CD4-positive, alpha-beta T cell treated with Interleukin-15 for 4 hours (primary cell): ENCODE measurements at places on chromosomes 3 and 15.

DNA sequence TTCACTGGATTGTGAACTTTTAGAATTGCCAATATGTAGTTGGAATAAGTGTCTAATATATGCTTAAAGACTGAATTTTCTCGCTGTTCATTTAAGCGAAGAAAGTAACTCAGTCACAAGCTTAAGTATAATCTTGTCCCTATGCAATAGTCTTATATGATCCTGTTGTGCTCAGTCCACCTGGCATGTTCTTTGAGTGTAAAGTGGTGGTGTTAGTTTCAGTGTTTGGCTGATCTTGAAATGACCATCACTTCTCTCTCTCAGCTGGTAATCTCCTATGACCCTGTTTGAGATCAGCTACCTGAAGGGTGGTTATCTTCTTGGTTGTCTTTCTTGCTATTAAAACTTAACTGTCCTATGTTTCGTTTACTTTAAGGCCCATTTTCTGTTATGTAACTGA, 197.5 kb downstream of the PTPRG start:
- DNase-seq = no peak

GRCh38 chr3:145272684-145273083, 888.3 kb downstream of the PLOD2 start:
- DNase-seq = no peak

DNA sequence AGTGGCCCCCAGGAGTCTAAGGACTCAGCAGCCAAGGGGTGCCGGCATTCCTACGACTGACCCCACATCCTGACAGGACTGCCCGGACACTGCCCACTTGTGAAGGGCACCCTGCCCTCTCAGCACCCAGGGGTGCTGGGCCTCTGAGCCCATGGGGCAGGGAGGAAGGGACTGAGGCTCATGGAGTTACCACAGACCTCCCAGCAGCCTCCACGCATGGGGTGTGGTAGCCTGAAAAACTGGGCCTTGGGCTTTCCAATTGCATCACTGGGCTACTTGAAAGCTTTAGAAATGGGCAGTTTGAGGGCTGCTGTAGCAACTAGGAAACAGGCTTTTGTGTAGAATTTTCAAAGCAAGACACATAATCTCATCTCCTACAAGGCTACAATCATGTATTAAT, 13.2 kb downstream of the TKT start:
- DNase-seq = no peak

GRCh38 chr3:188084752-188085583, 69.0 kb upstream of the LPP start:
- DNase-seq = no peak

DNA sequence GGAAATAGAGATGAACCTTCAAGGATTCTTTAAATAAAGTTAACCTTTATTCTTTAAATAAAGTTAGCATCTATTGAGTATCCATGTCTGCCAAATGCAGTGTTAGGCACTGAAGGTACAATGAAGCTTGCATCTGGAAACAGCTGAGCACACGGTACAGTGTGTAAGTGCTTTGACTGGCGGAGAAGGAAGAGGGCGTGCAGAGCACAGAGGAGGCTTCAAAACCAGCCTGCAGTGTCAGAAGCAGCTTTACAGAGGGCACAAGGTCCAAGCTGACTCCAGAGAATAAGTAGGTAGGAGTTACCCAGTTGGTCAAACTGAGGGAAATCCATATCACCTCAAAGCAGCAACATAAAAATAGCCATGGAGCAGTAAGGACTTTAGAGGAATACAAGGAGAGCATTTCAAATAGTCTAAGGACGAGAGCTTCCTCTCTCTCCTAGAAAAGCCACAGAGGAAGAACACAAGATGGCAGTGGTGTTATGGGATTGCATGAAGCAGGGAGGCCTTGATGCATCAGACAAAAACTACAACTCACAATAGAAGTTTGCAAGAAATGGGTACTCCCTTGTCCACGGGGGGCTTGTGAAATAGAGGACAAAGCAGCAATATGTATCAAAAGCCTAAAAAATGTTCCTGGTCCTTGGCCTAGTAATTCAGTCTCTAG, 60.3 kb upstream of the PPP2R3A start:
- no peak for DNase-seq

DNA sequence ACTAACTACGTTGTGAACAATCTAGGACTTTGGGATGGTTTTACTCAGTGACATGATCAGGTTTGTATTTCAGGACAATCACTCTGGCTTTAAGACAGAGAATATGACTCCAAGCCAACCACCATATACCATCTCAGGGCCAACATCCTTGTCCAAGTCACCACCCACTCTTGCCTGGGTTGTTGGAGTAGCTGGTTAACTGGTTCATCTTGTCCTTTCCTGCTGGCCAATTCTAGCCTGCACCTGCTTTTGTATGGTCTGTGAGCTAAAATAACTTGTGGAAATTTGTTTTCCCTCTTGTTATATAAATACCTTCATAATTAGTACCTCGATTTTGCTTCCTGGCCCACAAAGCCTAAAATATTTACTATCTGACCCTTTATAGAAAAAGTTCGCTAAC, 306.8 kb upstream of the STT3B start:
- DNase-seq = no peak
